ENCODE measurements at places on chromosomes 12 and 14. TPM values are rescaled to one million over a fixed set of nuclear protein-coding genes. Genes with fewer than 3 reads are reported as not detected.
A peak's percentile ranks its signal among the peaks of the same experiment; 100 is the strongest.

DNA sequence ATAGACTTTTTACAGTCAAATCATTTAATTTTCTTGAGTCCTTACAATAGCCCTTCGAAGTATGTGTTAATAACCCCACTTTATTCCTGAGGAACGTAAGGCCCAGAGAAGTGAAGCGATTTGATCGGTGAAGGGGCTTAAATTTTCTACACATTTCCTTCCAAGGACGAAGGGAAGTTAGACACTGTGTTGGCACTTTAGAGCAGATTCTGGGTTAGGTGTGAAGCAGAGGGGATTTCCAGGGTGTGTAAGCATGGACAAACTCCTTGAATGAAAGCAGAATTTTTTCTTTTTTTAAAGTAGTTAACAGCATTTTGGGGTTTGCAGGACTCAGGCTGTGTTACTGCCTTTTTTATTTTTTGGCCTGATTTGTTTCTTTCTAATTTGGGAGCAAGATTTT is 38.9 kb downstream of the PRORP start:
- no peaks in the 10 kb centered on the region for H3K27me3 ChIP-seq
- H3K4me1 ChIP-seq = no peaks in the 10 kb centered on the region
- no peak overlapping the region for H3K4me3 ChIP-seq
- no peaks in the 10 kb centered on the region for H3K36me3 ChIP-seq

Gene RNFT2
- polyA plus RNA-seq = 0.46 TPM

Gene POTEG
- polyA plus RNA-seq = not detected

DNA sequence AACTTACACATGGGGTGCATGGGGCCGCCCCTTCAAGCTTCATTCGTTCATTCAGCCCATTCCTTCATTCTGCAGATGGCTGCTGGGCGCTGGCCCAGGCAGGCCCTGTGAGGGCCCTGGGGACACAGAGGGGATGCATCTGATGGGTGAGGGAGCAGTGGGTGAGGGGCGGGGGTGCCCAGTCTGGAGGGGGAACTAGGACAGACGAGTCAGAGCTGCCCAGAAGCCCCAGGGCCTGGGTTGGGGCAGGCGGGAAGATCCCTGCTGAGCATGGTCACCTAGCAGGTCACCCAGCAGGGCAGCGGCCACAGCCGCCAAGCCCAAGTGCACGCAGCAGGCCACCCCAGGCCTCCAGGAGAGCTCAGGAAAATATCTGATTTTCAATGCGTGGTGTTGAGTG is 14.1 kb downstream of the TRMT61A start:
- no peaks in the 10 kb centered on the region for H3K27me3 ChIP-seq
- no peak overlapping the region for H3K4me3 ChIP-seq
- peaks cover 92% of the 10 kb centered on the region for H3K4me1 ChIP-seq
- H3K27ac ChIP-seq = peak overlapping the region; percentile 94
- H3K36me3 ChIP-seq = no peaks in the 10 kb centered on the region
- DNase-seq = no peak

DNA sequence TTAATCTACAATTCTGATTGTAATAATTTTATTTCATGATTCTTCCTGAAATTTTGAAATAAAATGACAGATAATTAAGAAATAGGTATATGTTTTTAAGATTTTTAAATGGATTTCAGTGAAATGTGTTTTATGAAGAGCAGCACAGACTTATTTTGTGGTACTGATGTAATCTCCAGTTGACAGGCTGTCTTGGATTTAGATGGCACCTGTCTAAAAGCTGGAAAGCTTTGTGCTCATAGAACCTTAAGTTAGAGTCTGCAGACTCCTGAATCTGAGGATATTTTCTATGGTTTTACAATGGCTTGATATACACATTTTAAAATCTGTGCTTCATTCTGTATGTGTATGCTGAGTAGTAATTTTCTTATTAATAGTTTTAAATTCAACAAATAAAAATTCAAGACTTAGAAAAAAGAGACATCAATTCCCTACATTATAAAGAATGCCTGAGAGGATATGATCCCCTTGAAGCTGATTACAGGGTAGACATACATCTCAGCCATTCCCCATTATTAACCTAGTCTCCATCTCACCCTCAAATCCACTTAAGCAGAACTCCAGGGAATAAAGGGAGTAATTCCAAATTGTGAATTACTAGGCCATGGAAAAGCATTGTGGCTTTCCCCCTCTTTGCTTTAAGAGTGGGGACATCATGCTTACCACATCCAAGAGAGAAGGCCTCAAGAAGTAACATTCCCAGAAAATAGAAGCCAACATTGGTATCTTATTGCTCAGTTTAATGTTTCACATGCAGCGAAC is 33.7 kb upstream of the ACSS3 start:
- no peak overlapping the region for H3K4me3 ChIP-seq
- no peaks in the 10 kb centered on the region for H3K4me1 ChIP-seq
- no peak overlapping the region for H3K27ac ChIP-seq
- DNase-seq = no peak
- no peaks in the 10 kb centered on the region for H3K27me3 ChIP-seq

Gene IL23A
- not detected for polyA plus RNA-seq

Gene GALNT8
- polyA plus RNA-seq = 2.8 TPM

GRCh38 chr12:67441736-67442346 is 172.7 kb downstream of the CAND1 start:
- peak; percentile 90 for DNase-seq
- peak overlapping the region; percentile 4 for H3K27ac ChIP-seq
- H3K4me3 ChIP-seq = no peak overlapping the region
- peaks cover 17% of the 10 kb centered on the region for H3K4me1 ChIP-seq

Gene ASPG
- 8.1 TPM for polyA plus RNA-seq

DNA sequence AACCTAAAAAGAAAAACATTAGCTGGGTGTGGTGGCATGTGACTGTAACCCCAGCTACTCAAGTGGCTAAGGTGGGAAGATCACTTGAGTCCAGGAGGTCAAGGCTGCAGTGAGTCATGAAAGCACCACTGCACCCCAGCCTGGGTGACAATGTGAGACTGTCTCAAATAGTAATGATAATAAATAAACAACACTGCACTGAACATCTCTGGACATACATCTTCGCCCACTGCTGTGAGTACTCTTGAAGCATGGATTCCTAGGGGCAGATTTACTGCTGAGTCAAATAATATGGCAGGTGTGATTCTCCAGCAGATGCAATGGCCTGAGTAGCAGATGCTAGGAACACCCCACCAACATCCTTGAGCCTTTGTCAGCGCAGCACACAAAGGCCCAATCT is 23.6 kb downstream of the ABCB9 start:
- no peaks in the 10 kb centered on the region for H3K36me3 ChIP-seq
- no peak overlapping the region for H3K4me3 ChIP-seq
- H3K27me3 ChIP-seq = no peaks in the 10 kb centered on the region
- H3K4me1 ChIP-seq = no peaks in the 10 kb centered on the region

- H3K27ac ChIP-seq = no peak overlapping the region
- peaks cover 7% of the 10 kb centered on the region for H3K4me1 ChIP-seq
- H3K4me3 ChIP-seq = no peak overlapping the region
- DNase-seq = no peak
- no peaks in the 10 kb centered on the region for H3K27me3 ChIP-seq
Measured at GRCh38 chr14:30214014-30214413, 286.4 kb upstream of the PRKD1 start.

Gene HIP1R
- polyA plus RNA-seq = 77.4 TPM

DNA sequence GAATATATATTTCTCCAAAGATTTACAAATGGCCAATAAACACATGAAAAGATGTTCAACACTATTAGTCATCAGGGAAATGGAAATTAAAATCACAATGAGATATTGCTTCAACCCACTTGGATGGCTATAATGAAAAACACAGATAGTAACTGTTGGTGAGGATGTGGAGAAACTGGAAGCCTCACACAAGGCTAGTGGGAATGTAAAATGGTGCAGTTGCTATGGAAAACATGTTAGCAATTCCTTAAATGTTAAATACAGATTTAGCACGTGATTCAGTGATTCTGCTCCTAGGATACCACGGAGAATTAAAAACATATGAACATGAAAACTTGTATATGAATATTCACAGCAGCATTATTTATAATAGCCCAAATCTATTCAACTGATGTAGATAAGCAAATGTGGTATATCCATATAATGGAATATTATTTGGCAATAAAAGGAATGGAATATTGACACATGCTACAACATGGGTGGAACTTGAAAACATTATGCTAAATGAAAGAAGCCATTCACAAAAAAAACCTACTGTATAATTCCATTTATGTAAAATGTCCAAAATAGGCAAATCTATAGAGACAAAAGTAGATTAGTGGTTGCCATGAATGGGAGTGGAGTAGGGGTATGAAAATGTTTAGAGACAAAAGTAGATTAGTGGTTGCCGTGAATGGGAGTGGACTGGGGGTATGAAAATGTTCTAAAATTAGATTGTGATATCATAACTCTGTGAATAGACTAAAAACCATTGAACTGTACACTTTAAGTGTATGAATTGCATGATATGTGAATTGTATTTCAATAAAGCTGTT is 227.1 kb upstream of the DDHD1 start:
- DNase-seq = no peak
- H3K4me3 ChIP-seq = no peak overlapping the region
- no peak overlapping the region for H3K27ac ChIP-seq
- H3K36me3 ChIP-seq = no peaks in the 10 kb centered on the region
- no peaks in the 10 kb centered on the region for H3K27me3 ChIP-seq

Gene GARIN6
- not detected for polyA plus RNA-seq

Gene MANSC1
- 5.8 TPM for polyA plus RNA-seq

Gene CLEC7A
- 9.8 TPM for polyA plus RNA-seq

DNA sequence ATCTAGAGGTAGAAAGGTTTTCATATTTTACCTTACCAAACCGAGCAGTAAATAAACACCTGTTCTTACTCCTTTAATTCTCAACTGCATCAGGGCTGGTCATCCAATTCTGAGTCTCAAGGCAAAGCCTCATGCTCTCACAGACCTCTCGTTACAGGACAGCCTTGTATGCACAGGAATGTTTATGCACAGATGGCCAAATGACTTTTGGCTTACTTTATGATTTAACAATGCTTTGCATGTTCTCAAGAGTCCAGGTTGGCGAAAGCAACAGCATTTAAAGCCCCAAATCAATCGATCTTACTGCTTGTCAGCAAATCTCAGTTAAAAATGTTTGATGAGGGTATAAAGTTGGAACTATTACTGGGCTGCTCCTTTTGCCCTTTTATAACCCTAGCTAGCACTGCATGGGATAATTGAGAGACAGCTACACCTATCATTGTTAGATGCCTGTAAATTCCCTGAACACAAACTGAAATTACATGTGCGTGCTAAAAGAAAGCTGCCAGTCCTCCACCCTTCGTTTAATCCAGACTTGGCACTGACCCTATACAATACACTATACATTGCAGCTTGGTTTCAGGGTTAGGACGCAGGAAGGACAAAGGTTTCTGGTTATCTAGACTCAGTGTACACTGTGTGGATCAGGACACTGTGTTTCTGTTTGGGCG is 63.6 kb downstream of the TMCC3 start:
- no peaks in the 10 kb centered on the region for H3K4me1 ChIP-seq
- H3K4me3 ChIP-seq = no peak overlapping the region
- H3K36me3 ChIP-seq = no peaks in the 10 kb centered on the region
- H3K27ac ChIP-seq = peak overlapping the region; percentile 4
- DNase-seq = no peak

Gene ESRRB
- polyA plus RNA-seq = 0.04 TPM

Gene SRSF9
- polyA plus RNA-seq = 158 TPM

Measured in sigmoid colon (tissue), 7 donors.